ENCODE measurements at places on chromosomes 7 and 10. TPM values are rescaled to one million over a fixed set of nuclear protein-coding genes. Genes with fewer than 3 reads are reported as not detected.

DNA sequence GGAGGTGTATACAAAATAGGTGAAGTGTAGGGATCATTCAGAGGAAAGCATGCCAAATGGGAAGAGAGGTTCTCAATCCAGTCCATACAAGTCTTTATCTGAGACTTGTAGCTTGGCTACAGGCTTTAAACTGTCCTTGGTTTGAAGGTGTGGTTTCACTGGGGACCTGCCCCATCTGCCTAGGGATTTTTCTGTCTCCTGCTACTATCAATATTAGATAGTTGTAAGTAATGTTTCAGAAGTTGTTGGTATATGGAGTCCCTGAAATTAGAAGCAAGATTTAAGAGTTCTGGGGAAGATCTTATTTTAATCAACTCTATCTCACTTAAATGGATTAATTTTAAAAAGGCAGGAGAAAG, 100.9 kb downstream of the ANKRD7 start:
- DNase-seq = no peak

- no peak for DNase-seq
Observed at GRCh38 chr7:131517218-131517923, 39.1 kb downstream of the PODXL start.

GRCh38 chr10:73974309-73974946, 23.5 kb upstream of the VCL start:
- DNase-seq = no peak

DNA sequence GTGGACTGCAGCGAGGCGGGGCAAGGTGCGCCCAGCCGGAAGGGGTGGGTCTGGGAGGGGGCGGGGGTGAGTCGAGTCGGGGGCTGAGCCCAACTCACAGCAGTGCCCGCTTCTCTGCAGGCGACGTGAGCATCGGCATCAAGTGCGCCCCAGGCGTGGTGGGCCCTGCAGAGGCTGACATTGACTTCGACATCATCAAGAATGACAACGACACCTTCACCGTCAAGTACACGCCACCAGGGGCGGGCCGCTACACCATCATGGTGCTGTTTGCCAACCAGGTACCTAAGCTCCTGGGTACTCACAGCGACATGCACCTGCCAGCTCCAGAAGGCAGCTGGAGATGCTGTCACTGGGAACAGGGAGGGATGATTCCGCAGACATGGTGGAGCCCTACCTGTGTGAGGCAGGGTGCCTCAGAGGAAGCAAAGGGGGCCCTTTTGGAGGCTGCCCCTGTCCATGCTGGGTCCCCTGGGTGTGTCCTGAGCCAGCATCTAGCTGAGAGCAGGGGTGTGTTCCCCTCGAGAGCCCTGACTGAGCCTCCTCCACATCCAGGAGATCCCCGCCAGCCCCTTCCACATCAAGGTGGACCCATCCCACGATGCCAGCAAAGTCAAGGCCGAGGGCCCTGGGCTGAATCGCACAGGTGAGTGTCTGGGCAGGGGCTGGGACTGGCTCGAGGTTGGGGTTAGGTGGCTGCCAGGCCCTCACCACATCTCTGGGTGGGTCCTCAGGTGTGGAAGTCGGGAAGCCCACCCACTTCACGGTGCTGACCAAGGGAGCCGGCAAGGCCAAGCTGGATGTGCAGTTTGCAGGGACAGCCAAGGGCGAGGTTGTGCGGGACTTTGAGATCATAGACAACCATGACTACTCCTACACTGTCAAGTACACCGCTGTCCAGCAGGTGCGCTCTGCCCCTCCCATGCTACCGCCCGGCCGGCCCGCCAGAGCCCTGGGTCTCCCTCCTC, 12.8 kb downstream of the FLNC start:
- no peak for DNase-seq

DNA sequence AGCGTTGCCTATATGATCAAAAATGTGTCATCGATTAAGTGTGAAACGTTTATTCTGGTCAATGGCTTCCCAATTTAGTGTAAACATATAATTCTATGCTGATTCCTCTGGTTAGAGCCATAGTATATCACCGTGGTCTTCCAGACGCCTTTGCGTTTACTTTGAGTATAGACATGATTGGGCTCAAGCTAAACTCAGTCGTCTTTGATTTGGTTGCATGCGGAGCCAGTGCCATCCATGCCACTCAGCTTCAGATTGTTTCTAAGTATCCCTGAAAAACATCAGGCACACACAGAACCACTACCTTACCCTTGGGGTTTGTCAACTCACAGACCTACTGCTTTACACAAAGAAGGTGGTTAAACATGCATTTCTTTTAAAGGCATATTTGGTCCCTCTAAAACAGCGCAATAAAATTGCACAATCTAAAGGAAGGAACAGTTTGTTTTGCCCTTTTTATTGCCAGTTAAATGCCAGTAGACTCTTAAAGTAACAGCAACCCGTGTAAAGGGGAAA, 273.6 kb upstream of the KLF6 start:
- DNase-seq = peak; percentile 57

GRCh38 chr7:64087501-64087900, 42.3 kb downstream of the ZNF727 start:
- DNase-seq = no peak

DNA sequence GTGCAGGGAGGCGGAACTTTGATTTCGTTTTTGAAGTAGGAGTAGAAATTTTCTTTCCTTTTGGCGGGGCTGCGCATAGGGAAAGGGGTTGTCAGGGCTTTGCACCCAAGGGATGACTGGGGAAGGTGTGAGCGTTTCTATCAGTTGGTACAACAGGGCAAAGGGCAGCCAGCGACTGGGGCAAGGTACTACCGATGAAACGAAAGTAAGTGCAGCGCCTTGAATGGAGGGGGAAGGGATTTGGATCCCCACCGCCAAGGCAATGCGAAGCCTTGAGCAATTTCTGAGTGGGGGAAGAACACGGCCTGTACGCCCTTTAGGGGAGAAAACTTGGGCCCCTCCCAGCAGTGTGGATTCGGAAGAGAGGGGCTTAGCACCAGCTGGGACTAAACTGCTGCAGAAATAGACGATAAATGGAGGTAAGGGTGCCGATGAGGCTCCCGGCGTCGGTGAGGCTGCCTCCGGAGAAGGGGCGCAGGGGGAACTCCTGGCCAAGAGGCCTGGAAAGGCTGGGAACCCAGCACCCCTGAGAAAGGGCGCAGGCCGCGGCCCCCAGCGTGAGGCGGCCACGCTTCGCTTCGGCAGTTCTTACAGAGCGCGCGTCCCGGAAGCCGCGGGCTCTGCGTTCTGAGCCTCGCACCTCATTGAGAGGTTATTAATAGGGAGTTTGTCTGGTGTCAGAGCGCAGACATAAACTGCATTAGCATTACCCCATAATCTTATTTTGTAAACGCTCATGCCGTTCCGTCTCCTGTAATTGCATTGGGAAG, 10.0 kb upstream of the TLX1 start:
- DNase-seq = peak; percentile 71

Gene STEAP1
- total RNA-seq = 22.0 TPM

DNA sequence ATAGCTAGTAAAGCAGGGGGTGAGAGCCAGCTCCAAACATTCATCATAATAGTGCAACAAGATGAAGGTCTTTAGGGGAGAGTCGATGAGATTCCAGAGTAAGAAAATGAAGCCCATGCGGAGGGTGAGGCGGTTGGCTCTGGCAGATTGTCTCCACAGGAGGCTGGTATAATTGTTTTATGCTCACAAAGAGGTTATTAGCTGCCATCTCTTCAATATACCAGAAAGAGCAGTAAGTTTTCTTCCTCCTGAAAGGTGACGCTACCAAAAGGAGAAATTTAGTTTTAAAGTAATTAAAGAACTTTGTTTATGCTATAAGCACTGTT, 59.2 kb upstream of the KCNIP2 start:
- DNase-seq = no peak

GRCh38 chr10:99531696-99532593, 797 bp upstream of the NKX2-3 start:
- DNase-seq = no peak

Gene C7orf33
- not detected for total RNA-seq

Gene SPAG6
- not detected for total RNA-seq

- DNase-seq = no peak
Observed at GRCh38 chr10:34420795-34421194, 394.3 kb downstream of the PARD3 start.

DNA sequence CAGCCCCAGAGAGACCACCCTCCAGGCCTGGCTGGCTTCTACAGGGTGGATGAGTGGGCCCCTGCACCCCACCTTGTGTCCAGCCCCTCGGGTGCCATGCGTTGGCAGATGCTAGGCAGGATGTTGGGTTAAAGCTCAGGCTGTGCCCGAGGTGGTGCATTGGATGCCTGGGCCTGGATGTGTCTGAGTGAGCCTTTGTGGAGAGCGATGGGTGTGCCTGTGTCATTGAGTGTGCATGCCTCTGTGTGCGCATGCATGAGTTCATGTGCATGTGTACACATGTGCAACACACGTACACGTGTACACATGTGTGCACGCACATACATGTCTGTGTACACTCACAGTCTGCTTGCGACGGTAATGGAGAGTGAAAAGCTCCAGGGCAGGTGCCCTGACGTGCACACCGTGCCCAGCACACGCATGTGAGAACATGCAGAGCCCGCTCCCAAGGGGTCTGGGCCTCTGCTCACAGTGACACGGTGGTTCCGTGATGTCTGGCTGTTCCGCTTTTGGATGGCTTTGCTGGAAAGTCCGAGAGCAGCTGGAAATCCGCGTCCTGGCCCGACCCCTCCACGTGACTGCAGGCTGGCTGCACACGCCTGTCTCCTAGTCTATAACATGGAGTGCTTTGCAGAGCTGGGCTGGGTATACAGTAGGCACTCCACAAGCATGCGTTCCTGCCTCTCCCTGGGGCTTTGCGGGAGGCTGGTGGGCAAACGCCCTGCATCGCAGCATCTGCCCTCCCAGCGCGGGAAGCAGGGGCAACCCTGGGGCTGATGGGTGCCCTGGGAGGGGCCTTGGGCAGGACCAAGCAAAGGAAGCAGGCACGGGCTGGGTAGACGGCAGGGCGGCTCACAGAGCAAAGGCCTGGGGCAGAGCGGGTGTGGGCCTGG, 36.9 kb downstream of the ELFN1 start:
- DNase-seq = no peak

- no peak for DNase-seq
Observed at GRCh38 chr10:45557275-45557905, 115.2 kb downstream of the ZFAND4 start.

Gene CFAP58
- total RNA-seq = not detected

Gene AS3MT
- 0.77 TPM for total RNA-seq

GRCh38 chr10:104824380-104825006, 183.4 kb downstream of the SORCS3 start:
- no peak for DNase-seq

DNA sequence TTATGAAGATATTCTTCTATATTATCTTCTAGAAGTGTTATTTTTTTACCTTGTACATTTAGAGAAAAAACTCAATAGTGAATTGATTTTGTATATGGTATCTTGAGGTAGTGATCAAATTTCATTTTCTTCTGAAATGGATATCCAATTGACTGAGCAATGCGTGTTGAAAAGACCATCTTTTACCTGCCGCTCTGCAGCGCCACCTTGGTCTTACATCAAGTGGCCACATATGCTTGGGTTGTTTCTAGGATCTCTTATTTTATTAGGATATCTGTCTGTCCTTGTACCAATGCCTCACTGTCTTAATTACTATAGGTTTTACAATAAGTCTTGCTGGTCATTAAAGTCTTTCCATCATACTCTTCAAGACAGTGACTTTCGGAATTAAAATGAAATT, 53.0 kb downstream of the CUL2 start:
- DNase-seq = no peak

- DNase-seq = peak; percentile 42
Observed at GRCh38 chr10:116608686-116609594, 11.8 kb upstream of the PNLIPRP2 start.

Gene PCLO
- 8.8 TPM for total RNA-seq

DNA sequence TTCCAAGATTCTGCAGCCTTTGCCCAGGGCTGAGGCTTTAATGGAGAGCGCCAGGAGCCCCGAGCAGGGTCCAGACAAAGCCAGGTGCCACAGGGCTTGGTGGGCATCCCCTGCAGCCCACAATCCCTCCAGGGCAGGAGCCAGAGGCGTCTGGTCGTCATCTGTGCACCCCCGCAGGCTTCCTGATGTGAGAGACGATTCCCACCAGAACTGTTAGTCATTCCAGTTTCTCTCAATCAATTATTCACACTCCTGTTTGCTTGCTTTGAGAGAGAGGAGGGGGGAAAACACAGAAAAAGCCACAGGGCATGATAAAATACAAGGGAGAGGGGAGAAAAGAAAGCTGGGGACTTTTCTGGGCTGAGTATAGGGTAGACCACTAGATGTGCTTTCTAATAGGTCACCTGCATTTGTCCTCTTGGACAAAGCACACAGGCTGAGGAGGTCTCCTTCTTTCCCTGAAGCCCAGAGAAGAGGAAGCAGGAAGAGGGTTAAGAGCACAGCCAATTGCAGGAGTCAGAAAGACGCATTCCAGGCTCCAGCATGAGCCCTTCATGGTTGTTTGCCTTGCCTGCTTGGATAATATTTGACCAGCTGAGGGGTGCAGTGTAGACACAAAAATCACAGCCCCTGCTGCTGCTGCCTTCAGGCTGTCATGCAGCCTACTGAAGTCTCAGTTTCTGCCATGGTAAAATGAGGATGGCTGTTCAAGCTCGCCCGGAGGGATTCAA, 194.4 kb downstream of the PLXNA4 start:
- peak; percentile 51 for DNase-seq

Gene TMEM225B
- not detected for total RNA-seq

GRCh38 chr10:7419998-7420397, 9.2 kb upstream of the SFMBT2 start:
- DNase-seq = no peak

DNA sequence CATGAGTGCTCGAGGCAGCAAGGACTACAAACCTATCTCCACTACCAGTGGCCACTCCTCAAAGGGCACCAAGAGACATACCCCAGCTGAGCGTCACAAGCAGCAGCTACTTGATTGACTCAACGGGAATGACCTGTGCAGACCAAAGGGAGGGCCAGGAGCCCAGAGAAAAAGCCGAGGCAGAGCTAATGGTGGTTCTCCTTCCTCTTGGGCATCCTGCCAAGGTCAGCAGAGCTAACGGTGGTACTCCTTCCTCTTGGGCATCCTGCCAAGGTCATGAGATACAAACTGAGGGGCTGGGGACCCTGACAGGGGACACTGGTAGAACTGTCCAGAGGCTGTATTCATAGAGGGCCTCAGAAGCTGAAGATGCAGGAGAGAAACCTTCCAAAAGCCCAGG, 60.4 kb downstream of the FAM53B start:
- DNase-seq = no peak

Gene CDHR1
- total RNA-seq = 105 TPM

- DNase-seq = no peak
Observed at GRCh38 chr10:45625879-45626278, 46.7 kb downstream of the ZFAND4 start.

DNA sequence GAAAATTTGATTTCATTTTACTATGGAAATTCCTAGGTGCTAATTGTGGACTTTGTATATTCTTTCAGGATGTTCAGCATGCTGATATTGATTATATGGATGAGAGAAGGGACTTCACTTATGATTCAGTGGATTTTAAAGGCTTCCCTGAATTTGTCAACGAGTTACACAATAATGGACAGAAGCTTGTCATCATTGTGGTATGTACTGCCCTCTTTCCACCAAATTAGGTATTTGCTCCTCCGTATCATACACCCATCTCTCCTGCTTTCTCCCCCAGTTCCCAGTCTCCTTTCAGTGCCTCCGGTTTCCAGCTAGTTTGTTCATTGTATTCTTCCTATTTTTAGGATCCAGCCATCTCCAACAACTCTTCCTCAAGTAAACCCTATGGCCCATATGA, 34.6 kb downstream of the MGAM start:
- DNase-seq = no peak

Data from colonic mucosa (tissue), 4 donors.